Germinal center (tissue), 1 donor: ENCODE measurements at places on chromosomes 12 and 14.

DNA sequence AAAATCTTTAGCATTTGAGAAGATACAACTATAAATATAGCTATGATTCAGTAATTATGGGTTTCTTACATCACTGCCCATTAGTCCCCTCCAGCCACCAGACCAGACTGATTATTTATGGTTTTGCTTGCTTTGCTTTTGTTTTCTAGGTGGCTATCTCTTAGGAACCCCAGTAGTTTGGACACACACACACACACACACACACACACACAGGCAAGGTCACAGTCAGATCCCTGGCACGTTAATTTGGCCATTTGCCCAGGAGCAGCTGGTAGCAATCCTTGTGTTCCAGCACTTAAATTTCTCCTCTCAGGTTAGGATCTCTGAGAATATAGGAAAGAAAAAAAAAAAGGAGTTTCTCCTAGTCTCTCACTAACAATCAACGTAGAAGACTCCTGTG, 90.2 kb upstream of the RESF1 start:
- no peak for DNase-seq

- DNase-seq: no peak
Observed at GRCh38 chr14:67963960-67964812, 144.6 kb downstream of the RAD51B start.

- no peak for DNase-seq
Observed at GRCh38 chr12:49111206-49111605, 559 bp upstream of the LMBR1L start.

GRCh38 chr14:28982228-28982627, 215.6 kb downstream of the FOXG1 start:
- DNase-seq: no peak
